ENCODE measurements at places on chromosomes 16 and 17. TPM values are rescaled to one million over a fixed set of nuclear protein-coding genes. Genes with fewer than 3 reads are reported as not detected.

The ZACN gene
- 0.20 TPM for total RNA-seq

DNA sequence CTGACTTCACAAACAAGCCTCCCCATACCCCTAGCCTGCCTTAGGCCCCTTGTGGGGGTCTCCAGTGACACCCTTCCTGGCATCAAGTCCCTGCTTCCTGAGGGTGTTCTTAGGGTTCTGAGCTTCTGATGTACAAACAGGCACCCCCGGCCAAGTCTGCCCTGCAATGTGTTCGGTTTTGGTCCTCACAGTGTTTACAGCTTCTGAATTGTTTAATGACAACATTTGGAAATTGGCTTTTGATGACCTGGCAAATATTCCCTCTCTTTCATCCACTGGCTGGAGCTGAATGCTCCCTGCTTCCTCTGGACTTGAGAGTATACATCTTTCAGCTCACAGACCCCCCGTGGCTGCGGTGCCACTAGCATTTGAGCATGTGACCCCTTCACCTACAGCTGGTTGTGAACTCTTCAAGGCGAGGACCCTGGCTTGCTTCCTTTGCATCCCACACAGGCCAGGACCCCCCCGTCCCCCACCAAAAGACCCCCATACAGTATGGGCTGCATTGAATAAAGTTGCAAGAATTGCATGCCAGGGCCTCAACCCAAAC is 180.8 kb downstream of the KATNIP start:
- no peak for DNase-seq

GRCh38 chr16:84016477-84016876 is 26.1 kb downstream of the SLC38A8 start:
- no peak for DNase-seq

- no peak for DNase-seq
These were observed 37.7 kb downstream of the BAHCC1 start for GRCh38 chr17:81432941-81433340.

GRCh38 chr17:78409191-78409928 is 30.9 kb downstream of the PGS1 start:
- no peak for DNase-seq

DNA sequence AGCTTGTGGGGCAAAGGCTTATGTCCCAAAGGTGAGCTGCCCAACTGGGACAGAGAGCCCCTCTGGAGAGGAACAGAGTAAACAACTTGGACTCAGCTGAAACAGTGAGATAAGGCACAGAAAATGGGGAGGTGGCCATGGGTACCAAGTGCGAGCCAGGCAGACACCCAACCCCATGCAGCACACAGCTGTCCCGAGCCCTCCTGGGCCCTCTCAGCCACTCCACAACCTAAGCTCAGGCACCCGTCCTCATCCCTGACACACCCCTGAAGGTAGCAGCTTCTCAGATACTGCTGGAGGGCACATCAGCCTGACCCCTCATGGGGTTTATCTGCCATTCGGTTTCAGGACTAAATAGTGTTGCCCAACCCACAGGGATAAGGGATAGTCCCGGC is 4.8 kb upstream of the GFOD2 start:
- no peak for DNase-seq

DNA sequence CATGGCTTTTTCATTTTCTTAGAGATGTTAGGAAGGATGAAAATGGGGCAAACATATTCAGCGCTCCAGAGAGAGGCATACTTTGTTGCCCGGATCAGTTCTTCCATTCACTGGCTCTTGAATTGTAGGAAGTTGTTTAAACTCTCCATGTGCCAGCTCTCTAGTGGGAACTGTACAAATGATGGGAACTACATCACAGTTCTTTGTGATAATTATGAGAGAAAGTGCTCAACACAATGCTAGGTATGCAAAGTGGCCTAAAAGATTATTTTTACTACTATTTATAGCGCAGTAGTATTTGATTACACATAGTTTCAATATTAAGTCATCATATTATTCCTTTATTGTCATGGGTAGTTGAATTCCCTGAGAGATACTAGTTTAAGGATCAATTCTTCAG is 268.5 kb downstream of the RBFOX1 start:
- DNase-seq, result no peak

GRCh38 chr17:40951011-40951622 is 13.7 kb upstream of the KRT23 start:
- no peak for DNase-seq

All from dorsolateral prefrontal cortex (tissue), 122 donors.